ENCODE measurements at places on chromosomes 11 and 22.

- DNase-seq, result peak; percentile 38
Measured at GRCh38 chr22:43148581-43148980, 2.8 kb upstream of the TSPO start.

GRCh38 chr22:24474649-24475255 lies 20.4 kb upstream of the UPB1 start:
- DNase-seq, result peak; percentile 45

DNA sequence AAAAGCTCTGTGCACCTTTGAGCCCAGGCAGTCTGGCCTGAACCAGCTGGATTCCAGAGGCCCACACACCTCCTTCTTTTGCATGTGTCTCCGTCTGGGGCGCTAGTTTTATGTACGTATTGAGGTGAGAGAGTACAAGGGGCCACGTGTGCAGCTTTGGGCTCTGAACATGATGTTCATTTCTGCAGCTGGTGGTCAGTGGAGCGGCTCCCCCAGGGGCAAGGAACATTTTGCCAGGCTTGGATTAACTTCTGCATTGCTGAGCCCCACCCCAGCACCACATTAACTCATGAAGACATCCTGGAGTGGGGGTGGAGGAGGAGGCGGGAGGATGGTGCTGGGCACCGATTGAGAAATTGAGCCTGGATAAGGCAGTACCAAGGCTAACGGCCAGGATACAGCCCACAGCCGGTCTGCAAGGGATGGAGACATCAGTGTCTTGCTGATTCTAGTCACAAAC lies 13.8 kb downstream of the USP2 start:
- DNase-seq, result no peak

- DNase-seq, result no peak
Measured at GRCh38 chr11:106723071-106723470, 295.2 kb downstream of the GUCY1A2 start.

DNA sequence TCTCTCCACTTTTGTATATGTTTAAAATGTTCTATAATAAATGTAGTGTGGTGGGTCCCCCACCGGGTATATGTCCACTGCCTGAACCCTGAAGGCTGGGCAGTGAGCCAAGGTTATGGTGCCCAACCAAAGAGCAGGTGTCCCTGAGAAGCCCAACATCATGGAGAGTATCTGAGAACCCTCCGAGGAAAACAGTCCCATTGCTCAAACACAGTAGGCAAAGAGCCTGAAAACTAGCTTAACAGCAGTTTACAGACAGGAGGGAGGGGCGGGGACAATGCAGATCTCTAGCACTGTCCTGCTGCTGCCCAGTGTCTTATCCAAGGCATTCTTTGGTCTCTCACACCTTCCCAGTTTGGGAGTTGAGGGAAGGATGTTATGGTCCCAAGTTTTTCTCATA lies 91.0 kb downstream of the TMPRSS5 start:
- no peak for DNase-seq

DNA sequence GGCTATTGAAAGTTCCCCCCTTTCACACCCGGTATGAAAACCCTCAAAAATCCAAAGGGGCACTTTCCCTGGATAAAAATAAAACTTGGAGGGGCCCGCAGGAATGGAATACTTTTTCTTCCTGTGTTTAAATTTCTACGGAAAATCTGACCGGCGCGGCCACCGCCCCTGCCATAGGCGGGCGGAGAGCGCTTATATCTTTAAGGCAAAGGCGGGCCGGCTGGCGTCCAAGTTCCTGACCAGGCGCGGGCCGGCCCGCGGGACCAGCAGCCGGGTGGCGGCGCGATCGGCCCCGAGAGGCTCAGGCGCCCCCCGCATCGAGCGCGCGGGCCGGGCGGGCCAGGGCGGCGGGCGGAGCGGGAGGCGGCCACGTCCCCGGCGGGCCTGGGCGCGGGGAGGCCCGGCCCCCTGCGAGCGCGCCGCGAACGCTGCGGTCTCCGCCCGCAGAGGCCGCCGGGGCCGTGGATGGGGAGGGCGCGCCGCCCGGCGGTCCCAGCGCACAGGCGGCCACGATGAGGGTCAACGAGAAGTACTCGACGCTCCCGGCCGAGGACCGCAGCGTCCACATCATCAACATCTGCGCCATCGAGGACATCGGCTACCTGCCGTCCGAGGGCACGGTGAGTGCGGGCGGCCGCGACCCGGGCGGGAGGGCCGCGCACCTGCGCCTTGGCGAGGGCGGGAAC lies at the start of gene ANO1:
TSS of gene ANO1 (plus strand) at position 223 of the 686 bp plus-strand sequence. CDS start at position 513, 290 bp downstream.
- no peak for DNase-seq

DNA sequence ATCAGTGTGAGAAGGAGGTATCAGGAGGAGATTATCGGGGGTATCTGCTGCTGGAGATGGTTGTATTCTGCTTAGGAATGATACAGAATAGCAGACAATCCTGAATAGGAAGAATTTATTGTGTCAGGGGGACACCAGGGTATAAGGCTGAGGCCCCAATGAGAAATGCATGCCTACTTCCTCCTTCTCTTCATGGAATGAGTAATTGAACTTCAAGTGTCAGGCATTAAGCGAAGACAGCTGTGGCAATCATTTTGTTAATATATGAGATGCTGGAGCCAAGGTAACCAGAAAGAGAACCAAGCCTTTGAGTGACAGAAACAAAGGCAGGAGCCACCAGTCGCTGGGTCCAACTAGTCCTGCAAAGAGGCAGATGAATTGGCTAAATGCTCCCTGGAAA lies 49.1 kb downstream of the KIRREL3 start:
- DNase-seq, result no peak

DNA sequence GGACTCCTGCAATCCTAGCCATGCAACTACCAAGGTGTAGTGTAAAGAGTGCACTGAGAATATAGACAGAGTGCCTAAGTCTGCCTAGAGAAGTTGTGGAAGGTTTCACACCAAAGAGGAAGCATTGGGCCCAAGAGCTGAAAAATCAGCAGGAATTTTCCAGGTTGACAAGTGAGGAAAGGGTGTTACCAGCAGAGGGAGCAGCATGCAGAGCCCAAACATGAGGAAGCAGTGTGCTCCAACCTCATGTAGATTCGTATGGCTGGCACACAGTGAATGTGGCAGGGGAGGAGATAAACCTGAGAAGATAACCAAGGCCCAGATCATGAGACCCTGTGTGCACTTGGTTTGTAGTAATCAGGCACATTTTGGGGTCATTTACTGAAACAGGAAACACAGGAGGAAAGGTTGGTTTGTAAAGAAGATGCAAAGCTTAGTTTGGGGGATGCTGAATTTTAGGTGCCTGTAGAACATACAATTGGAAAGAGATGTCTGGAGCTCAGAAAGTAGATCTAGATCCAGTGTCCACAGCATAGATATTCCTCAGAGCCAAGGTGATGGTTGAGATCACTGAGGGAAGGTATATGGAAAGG lies 1.7 kb downstream of the HPX start:
- peak; percentile 70 for DNase-seq
